ENCODE measurements at places on chromosomes 7 and 10.

GRCh38 chr10:100962351-100963080 is 6.8 kb upstream of the SEMA4G start:
- DNase-seq, result no peak

DNA sequence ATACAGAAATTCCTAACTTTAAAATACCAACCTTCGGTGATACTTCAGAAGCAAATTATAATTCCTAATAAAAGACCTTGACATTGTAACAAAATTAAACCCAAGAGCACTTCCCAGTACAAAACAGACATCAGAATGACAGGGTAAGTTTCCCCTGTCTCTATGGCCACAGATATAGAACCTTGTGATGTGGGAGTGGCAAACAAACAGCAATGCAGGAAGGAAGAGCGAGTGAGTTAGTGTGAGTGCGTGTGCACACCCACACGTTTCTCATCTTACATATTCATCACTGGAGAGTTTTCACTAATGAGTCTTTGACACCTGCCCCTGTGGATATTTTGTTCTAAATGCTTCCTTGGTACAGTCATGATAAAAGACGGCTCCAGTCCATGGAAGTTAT is 72.2 kb downstream of the VWC2 start:
- DNase-seq, result no peak

DNA sequence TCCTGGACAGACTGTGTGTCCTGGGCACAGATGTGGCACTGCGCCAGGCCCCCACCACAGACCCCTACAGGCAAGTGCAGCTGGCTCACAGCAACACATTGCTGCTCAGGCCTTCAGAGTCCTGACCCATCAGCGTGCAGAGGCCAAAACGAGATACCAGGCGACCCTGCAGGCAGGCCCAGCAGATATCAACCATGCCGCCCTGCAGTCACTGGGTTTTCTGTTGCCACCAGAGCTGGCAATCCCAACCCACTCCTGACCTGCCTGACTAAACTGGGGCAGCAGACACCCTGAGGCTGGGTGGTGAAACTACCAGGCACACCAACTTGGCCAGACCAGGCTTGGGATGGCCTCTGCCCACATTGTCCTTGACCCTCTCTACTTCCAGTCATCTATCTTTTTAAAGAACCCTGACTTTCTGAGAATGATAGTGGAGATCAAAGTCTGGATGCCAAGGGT is 20.3 kb downstream of the ZCCHC24 start:
- no peak for DNase-seq

DNA sequence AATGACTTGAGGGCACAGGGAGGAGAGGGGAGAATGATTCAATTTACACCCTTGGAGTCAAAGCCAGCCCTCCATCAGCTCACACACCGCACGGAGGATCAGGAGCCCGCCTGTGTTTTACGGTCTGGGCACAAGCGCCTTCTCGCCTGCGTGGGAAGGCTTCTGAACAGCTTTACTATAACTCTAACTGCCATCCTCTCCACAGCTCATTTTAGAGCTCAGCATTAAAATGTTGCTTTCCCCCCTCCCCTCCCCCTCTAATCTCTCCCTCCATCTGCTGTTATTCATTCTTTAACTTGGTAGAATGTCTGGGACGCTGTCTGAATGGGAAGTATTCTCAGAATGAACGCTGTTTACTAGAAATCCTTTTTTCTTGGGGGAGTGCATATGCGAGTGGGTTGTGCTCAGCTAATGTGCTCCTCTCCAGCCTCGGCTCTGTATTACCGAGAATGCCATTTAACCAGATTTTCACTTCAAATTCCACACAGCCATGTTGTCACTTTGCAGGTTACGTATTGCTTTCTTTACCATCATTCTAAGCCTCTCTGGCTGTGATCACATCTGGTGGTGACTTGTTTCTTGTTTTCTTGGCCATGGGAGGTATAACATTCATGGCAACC is 140.1 kb downstream of the GFRA1 start:
- DNase-seq, result no peak

- DNase-seq, result no peak
Observed at GRCh38 chr10:80552151-80552646, 14.5 kb downstream of the SH2D4B start.

DNA sequence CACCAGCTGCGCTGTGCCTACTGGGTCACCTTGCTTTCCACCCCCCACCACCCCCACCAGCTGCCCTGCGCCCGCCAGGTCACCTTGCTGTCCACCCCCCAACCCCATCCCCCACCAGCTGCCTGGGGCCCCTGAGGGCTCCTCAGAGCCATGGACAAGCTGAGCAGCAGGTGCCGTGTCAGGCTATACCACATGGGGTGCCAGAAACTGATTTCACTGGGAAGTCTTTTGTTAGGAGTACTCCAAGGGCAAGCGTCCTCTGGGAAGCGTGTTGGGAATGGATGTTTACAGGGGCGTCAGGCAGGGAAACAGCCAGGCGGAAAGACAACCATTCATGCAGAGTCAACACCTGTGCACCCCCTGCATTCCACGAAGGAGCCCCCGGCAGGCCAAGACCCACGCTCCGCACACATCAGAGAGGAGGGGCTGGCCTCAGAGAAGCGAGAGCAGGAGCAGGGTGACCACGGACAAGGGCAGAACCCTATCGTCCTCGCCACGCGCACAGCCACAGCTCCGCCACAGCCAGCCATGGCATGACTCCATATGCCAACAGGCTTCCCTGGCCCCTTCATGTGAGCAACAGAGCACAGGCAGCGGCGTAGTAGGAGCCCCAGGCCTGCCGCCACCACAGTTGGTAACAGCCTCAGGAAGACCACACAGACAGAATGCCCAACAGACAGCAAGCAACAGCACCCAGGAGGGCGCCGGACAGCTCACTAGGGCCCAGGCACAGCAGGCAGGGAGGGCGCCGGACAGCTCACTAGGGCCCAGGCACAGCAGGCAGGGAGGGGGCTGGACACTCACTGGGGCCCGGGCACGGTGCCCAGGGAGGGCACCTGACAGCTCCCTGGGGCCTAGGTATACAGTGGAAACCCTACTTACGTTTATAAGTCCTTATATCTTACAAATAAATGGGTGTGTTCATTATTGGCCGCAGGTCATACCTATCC is 180.8 kb downstream of the MAD1L1 start:
- peak; percentile 5 for DNase-seq

- DNase-seq, result no peak
Observed at GRCh38 chr10:69214666-69215131, 5.4 kb upstream of the HKDC1 start.

All from DMS79 treated with DMSO at 0.1 percent for 48 hours (cell line).